ENCODE measurements at places on chromosomes 2 and 18.

GRCh38 chr18:58045242-58046092, 1.4 kb downstream of the NEDD4L start:
- peak; percentile 48 for DNase-seq

- DNase-seq = no peak
Observed at GRCh38 chr2:40165509-40165844, 286.4 kb downstream of the SLC8A1 start.

DNA sequence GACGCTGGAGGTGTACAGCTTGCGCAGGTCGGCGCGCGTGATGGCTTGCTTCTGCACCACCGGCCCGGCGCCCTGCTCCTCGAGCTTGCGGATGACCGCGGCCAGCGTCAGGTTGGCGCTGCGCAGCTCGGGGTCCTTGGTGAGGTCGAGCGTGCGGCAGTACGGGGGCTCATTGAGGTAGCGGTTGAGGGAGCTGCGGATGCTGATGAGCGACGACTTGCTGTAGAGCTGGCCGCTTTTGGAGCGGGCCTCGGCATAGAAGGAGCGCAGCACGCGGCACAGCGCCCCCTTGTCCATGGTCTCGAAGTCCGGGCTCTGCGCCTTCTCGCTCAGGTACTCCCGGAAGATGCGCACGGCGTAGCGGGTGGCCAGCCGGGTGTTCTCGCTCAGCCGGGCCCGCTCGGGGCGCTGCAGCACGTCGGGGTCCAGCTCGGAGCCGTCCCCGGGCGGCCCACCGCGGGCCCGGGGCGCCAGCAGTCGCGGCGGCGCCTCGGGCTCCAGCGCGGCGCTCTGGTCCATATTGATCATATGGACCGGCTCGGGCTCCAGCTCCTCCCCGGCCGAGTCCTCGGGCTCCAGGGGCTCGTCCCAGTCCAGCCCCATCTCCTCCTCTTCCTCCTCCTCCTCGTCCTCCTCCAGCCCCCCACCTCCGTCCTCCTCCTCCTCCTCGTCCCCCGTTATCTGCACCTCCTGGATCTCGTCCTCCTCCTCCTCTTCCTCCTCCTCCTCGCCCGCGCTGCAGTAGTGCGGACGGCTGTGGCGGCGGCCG, 523 bp downstream of the KCTD1 start:
- peak; percentile 63 for DNase-seq

- DNase-seq = no peak
Observed at GRCh38 chr2:82796132-82796531, 1662.9 kb downstream of the SUCLG1 start.

DNA sequence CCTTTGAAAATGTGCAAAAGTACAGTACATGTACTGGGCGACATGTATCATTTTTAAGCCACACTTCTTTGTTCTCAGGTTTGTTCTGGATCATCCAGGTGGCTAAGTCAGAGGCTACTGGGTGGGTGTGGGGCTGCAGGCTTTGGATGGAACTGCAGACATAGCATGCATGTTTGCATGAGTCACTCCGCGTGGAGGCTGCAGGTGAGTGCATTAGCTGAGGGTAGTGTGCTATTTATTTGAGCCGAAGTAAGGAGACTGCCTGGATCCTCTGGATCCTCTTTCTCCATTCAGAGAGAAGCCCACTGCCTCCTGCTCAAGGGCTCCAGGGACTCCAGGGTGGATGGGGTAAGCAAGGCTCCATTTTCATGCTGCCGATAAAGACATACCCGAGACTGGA, 9.4 kb upstream of the NEURL3 start:
- no peak for DNase-seq

- DNase-seq = no peak
Observed at GRCh38 chr18:33820517-33821371, 242.7 kb downstream of the ASXL3 start.

DNA sequence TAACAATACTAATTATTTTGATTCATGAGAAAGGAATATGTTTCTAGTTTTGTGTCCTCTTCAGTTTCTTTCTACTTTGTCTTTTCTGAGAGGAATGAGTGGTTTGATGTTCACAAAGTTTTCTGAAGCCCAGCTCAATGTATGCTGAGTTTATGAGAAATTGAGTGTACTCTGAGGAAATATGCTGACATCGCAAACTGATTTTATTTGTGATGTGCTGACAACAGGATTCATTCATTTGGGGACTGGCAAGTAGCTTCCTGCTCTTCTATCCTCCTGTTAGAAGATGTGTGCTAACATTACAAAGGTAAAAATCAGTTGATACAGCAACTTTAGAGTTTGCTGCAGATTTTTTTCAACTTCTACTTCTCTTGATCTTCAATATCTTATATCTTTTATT, 403.2 kb upstream of the CDH19 start:
- no peak for DNase-seq

DNA sequence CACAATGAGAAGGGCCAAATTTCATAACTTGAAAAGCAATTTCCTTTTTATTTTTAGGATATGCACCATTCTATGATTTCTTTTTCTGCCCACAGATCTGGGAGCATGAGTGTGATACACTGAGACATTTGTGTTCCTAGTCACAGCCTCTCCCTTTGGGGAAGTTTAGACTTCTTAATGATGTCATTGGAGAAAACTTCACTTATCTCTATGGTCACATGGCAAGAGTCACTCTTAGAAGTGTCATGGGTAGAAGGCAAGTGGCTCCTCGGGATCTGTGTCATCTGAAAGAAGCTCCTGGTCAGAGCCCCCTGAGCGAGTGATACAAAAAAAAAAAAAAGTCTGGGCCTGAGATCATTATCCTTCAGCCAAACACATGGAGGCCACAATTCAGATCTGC, 62.5 kb upstream of the LGALSL start:
- no peak for DNase-seq

DNA sequence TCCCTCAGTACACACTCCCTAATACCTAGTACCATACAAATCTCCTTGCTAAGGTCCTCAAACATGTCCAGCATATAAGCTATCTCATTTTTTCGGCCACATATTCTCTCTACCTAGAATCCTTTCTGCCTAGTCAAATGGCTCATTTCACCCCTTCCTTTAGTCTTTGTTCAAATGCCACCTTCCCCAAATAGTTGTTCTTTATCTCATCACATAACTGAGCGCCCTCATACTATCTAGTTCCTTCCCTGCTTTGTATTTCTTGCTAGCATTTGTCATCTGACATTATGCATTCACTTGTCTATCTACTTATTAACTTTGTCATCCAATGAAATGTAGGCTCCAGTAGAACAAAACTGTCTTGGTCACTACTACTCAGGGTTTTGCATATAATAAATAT, 35.5 kb downstream of the RPRD1A start:
- no peak for DNase-seq

DNA sequence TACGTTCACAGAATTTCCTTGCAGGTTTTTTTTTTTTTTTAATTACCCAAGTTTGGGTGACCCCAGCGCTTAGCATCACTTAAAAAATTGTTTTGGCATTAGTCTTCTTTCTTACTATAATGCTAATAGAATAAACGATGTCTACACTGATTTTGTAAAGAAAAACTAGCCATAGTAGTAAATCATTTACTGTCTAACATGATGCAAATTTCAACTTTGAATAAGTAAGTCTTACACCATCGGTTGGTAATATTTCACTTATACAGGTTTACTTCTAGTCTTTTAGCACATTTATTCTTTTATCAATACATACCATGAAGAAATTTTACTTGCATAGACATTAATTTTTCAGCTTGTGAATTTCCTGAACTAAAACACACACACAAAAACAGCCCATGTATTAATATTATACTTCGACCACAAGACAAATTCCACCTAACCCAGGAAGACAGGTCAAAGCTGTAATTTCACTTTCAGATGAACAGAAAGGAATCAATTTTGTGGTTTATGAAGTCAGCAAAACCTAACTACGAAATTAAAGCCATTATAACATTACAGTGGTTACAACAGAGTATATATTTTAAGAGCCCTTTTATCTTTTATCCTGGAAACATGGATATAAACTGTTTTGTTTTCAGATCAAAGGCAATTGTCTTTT, 1.9 kb downstream of the YES1 start:
- DNase-seq = peak; percentile 7

DNA sequence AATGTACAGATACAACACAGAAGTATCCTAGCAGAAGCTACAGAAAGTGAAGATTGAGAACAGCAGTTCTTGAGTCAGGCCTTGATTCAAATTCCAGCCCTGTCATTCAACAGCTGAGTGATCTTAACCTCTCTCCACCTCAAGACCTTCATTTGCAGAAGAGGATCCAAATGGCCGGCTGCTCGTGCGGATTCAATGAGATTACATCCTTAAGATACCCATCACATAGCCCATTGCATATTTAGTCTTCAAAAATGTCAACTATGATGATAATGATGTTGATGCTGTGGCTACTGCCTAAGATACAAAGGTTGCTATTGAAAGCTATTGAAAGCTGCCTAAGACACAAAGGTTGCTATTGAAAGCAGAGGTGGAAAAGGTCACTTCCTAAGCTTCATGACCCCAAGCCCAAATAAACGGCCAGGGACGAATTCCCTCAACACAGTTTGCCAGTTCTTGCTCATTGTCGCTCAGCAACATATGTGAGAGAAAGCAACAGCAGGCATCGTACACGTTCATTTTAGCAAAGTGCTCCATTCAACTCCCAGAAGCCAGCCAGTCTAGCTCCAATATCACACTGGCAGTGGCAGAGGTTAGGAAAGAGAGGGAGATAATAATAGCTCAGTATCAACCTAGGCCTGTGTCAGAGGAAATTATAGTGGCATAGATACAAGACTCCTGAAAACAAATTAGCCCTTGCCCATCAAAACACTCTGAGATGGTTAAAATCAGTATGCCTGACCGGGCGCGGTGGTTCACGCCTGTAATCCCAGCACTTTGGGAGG, 36.1 kb downstream of the MRPL35 start:
- no peak for DNase-seq

GRCh38 chr2:163419000-163419830, 316.6 kb downstream of the FIGN start:
- no peak for DNase-seq

- DNase-seq = no peak
Observed at GRCh38 chr2:15142069-15142689, 419.0 kb downstream of the NBAS start.
